Fibroblast of skin of left biceps (primary cell): ENCODE measurements at places on chromosomes 13 and 19.

- no peak for DNase-seq
These were observed 15.1 kb downstream of the NALCN start for GRCh38 chr13:101401196-101401595.

GRCh38 chr13:33454844-33455705 lies 169.5 kb upstream of the STARD13 start:
- DNase-seq = peak; percentile 88

DNA sequence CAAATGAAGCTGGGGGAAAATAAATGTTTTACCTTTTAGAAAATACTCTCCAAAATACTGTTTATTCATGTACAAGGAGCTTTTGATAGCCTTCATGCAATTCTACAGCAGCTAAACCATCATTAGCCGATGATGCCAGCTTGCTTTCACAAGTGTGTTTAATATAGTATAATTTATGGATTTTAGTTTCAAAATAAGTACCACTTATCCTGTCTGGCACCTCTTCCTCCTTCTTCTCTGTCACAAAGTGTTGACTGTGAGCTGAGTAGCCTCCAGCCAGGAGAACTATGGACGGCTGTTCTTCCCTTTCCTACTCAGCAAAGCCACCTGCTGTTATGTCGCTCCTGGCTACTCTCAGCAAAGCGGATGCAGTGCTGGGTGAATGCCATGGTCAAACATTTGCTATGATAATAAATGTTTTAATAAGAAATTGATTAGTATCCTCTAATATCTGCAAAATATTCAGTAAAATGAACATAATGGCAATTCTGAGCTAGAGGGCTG lies 238.2 kb downstream of the LIG4 start:
- no peak for DNase-seq

- no peak for DNase-seq
These were observed 59.9 kb upstream of the SLAIN1 start for GRCh38 chr13:77637588-77637987.

DNA sequence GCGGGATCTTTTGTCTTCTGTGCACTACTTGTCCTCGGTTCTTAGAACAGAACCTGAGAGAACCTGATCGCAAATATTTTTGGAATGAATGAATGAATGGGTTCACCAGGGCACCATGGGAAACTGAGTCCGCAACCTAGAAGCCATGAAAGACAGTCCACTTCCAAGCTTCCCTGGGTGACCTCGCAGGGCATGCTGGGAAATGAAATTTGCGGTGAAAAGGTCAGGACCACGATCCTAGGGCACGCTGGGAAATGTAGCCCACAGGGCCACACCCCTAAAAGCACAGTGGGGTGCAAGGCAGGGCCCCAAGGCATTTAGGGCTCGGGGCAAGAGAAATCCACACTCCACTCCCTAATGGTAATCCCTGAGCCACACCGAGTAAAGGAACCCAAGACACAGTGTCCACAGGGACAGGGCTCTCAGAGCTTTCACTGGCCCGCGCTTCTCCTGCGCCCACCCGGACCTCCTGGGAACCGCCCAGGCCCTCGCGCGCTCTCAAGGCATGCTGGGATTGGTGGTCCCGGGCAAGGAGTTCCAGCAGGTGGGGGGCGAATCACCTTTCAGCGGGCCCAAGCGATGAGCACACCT lies 1.1 kb upstream of the PPP1R12C start:
- no peak for DNase-seq

- DNase-seq = no peak
These were observed 284.4 kb downstream of the LMO7 start for GRCh38 chr13:75920536-75920935.

DNA sequence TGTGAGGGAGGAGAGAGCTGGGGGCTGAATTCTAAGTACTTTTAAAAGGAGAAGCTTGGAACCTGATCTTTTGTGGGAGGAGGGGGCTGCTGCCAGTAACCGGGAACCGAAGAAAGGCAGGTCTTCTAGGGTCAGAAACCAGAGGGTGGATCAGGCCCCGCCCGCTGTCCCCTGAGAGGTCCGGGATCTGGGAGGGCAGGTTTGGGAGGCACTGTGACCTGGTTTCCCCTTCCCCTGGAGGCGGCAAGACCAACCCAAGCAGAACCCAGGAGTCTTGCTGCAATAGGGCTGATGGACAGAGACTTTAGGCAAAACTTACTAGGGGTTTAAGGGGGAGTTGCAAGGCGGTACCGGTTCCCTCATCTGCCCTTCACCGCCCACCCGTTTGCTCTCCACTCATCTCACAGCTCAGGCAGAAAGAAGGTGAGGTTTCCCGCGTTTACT lies 707 bp upstream of the KLK8 start:
- DNase-seq = no peak

DNA sequence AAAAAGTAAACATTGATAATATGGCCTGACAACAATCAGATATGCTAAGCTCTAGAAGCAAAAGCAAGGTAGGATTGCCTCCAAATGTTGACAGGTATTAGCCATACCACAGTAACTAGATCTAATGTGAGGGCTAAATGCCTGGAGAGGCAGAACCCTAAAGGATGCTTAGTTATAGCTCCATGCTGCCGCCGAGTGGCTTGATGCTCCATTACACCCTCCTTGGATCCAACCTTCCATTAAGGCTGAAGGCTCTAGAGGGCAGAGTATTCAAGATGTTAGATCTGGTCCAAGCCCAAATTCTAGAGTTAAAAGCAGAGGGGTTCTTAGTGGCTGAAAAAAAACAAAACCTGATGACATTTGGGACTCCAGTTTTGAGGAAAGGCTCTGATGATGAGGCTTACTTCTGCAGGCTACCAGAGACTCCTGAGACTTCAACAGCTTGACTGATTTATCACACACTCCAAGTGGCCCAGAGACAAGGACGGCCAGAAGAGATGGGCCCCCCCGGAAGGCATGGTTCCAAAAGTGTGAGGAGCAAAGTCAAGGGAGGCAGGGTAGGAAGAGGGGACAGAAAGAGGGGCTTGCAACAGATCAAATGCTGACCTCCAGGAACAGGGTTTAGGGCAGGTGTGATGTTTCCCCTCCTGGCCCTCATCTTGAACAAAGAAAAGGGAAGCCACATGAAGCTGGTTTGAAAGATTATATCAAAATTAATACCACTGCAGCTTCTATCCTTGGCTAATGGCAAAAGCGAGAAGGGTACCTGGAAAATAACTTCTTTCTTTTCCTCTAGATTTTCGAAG lies 21.9 kb upstream of the CPB2 start:
- peak; percentile 39 for DNase-seq
